Articular chondrocyte of knee joint (primary cell): ENCODE measurements at places on chromosomes 7 and 10. TPM values are rescaled to one million over a fixed set of nuclear protein-coding genes. Genes with fewer than 3 reads are reported as not detected.

Gene ZNF853
- total RNA-seq = 0.86 and 4.8 TPM in 2 replicates

Gene CYP26A1
- not detected in 2 replicates for total RNA-seq

Gene CALN1
- total RNA-seq = not detected in 2 replicates

Gene ADRA2A
- 8.9 and 14.6 TPM in 2 replicates for total RNA-seq

Gene PIP
- not detected in 2 replicates for total RNA-seq

Gene FANK1
- 4.0 and 4.8 TPM in 2 replicates for total RNA-seq

Gene TLL2
- under 0.01 and 0.22 TPM in 2 replicates for total RNA-seq

Gene LRRTM3
- not detected in 2 replicates for total RNA-seq
